ENCODE measurements at places on chromosomes 16 and 17.

DNA sequence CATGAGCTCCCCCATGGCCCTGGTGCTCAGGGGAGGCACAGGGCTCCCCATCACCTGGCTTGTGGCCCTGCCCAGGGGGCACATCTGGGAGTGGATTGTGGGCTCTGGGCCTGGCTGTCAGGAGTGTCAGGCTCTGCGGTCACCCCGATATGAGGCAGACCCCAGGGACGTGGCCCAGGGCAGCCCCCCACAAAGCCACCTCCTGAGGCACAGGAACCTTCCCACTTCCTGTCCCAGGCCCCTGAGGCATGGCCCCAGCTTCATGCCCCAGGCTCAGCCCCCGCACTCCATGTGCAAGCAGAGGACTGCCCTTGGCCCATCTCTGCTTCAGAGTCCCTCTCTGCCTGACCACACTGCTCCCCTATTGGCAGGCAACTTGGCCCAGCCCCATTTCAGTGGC is 160.3 kb downstream of the PCTP start:
- DNase-seq, result no peak

GRCh38 chr16:4574919-4575705 is 19.0 kb downstream of the C16orf96 start:
- no peak for DNase-seq

DNA sequence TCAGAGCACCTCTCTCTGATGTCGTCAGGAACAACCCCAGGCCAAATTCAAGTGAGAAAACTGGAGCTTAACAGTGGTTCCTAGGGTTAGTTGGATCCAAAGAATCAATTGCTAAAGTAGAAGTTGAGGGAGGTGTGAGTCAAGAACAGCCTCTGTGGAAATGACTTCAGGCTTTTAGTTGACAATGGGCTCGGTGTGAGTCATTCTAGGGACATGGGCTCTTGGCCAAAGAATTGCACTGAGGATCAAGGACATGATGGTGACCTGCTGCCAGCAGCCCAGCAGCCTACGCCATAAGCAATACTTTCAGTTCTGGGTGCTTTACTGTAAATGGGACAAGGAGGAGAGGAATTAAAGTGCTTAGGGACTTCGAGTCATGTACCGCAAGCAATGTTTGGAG is 32.1 kb upstream of the SMURF2 start:
- no peak for DNase-seq

DNA sequence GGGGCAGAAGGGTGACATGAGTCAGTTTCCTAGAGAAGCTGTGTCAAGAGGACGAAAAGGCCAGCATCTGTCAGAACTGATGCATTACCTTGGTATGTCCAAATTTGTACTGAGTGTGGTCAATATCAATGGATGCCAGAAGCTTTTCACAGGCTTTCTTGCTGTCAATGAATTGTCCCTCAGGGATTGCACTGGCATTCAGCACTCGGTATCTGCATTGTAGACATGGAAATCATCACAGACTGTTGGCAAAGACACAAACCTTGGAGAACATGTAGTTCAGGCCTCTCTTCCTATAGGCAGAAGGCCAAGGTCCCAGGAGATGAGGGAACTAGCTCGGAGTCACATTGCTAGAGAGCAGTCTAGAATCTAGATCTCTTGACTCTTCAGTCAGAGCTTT is 16.6 kb downstream of the MYH3 start:
- no peak for DNase-seq

DNA sequence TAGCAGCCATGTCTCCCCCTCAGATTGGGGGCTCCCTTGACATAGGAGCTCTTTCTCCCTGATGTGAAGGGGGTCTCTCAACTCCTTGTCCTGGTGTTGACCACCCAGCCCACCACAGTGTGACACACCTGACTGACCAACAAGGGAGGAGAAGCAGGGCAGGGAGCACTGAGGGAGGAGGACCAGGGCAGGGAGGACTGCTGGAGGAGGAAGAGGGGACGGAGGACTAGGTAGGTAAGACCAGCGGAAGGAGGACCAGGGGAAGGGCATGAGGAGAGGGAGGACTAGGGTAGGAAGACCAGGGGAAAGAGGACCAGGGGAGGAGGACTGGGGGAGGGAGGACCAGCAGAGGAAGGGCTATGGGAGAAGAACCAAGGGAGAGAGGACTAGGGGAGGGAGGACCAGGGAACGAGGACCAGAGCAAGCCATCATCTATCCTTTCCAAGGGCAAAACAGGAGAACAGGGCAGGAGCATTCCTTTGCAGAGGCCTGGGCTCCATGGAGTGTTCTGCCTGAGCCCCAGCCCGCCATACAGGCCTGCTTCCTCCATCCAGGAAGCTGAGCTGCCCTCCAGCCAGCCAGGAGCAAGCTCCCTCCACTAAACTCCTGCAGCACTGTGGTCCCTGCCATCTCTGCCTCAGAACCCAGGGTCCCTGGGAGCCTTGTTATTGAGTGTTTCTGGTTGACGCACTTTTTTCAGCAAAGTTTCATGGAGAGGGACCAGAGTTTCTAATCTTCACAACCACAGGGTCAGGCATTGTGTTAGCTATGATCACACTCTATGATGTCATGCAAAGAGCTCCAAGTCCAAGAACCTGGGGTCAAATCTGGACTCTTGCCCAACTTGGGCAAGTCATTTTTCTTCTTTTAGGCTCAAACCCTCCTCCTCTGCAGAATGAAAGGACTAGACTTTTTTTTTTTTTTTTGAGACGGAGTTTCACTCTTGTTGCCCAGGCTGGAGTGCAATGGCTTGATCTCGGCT is 15.4 kb upstream of the KRT17 start:
- no peak for DNase-seq

DNA sequence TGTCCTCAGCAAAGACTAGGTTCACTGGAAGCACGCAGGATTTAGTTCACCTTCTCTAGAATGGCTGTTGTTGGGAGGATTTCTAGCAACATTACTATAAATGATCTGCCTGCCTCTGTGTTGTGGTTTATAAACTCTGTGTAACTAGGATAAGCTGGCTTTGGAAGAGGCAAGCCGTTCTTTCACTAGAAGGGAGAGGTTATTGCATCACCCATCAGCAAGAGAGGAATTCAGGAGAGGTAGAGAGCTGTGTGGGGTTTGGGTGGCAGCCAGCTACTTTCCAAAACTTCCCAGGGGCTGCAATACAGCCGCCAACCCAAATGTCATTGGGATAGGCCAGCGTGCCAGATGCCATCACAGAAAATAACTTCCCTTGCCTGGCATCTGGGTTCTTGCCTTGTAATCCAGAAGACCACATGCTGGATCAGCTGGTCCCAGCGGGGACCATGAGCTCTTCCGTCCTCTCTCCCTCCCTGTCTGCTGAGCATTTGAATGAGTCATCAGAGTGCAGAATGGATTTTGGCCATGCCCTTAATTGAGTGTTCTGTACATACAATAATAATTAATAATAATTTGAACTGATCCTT is 95.7 kb upstream of the RBFOX1 start:
- DNase-seq, result no peak

DNA sequence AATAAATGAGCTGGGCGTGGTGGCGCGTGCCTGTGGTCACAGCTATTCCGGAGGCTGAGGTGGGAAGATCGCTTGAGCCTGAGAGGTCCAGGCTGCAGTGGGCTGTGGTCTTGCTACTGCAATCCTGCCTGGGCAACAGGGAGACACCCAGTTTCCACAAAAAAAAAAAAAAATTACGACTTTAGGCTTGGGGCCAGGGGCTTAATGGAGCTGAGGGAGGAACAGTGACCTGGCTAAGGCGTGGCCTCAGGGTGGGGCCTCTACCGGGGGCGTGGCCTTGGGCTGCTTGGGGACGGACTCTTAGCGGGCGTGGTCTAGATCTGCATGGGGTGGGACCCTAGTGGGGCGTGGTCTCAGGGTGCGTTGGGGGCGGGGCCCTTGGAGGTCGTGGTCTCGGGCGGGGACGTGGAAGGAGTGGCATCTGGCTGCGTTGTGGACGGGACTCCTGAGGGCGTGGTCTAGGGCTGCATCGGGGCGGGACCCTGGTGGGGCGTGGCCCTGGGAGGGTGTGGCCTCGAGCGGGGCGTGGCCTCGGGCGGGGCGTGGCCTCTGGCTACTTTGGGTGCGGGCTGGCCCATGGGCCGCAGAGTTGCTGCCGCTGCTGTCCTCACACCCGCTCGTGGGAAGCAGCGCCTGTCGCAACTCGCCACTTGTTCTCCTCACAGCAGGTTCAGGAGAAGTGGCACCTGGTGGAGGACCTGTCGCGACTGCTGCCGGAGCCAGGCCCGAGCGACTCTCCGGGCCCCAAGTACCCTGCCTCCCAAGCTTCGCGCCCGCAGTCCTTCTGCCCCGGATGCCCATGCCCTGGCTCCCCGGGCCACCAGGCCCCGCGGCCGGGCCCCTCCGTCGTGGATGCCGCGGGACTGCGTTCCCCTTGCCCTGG is 5.8 kb upstream of the C17orf99 start:
- peak; percentile 83 for DNase-seq

DNA sequence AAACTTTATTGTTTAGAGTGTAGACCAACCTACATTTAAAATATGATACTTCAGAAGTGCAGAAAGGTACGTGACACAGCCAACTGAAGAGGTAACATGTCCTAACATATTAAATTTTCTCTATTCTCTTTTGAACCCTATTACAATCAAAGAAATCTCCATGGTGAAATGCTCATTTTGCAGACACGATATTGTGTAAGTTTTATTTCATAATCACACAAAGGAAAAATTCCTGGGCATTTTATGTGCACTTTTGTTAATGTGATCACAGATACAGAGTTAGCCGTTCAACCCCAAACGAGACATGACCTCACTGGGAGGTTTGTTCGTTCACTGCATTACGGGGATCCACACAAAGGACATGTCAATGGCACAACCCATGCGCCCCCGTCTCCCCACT is 21.8 kb downstream of the KCNJ16 start:
- DNase-seq, result no peak

GRCh38 chr17:58279016-58279711 is 1.6 kb downstream of the MPO start:
- no peak for DNase-seq

GRCh38 chr16:56520251-56520577 is 390 bp upstream of the BBS2 start:
- DNase-seq, result no peak

- DNase-seq, result no peak
Measured at GRCh38 chr17:40827746-40828453, 5.5 kb upstream of the KRT10 start.

GRCh38 chr16:50505714-50506542 is 42.3 kb upstream of the NKD1 start:
- DNase-seq, result no peak

DNA sequence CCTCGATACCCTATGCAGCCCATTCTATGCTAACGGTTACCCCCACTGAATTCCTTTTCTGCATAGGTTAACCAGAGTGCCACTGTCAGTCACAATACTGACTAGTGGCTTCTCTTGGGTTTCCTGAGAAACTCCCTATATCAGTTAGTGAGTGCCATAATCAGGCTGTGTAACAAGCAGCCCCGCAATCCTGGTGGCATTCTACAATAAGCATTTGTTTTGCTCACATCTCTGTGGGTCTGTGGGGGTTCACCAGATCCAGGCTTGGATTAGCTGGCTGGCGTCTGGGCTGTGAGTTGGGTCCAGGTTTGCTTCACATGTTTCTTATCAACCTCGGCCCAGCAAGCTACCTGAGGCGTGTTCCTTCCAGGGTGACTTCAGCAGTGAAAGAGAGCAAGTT is 42.4 kb downstream of the TMEM235 start:
- no peak for DNase-seq

- no peak for DNase-seq
Measured at GRCh38 chr17:7789131-7789530, 44.9 kb upstream of the KDM6B start.

GRCh38 chr17:43689814-43690213 is 28.1 kb upstream of the MEOX1 start:
- no peak for DNase-seq

DNA sequence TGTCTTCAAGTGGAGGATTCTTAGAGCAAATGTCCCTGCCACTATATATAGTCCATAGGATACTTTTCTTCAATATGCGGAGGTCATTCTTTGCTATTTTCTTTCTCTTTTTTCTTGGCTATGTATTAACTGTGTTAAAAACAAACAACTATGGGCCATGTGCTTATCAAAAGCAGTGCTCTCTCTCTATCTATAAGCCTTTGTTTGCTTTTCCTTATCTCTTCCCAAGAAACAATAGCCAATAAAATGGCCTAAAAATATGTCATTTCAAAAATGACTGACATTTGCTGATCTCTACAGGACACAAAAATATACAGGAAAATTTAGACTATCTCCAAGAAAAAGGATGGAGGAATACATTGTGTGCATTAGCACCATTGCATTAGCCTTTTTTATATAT is 212.1 kb downstream of the MAF start:
- no peak for DNase-seq

DNA sequence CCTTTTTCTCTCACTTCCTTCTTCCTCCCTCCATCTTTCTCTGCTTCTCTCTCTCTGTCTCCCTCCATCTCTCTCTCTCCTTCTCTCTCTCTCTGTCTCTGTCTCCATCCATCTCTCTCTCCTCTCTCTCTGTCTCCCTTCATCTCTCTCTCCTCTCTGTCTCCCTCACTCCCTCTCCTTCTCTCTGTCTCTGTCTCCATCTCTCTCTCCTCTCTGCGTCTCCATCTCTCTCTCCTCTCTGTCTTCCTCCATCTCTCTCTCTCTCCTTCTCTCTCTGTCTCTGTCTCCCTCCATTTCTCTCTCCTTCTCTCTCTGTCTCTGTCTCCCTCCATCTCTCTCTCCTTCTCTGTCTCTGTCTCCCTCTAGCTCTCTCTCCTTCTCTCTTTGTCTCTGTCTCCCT is 194.1 kb downstream of the GSG1L start:
- DNase-seq, result no peak

- no peak for DNase-seq
Measured at GRCh38 chr17:19376811-19377210, 1.5 kb upstream of the MAPK7 start.

- no peak for DNase-seq
Measured at GRCh38 chr17:18262111-18262510, 1.6 kb downstream of the MIEF2 start.

DNA sequence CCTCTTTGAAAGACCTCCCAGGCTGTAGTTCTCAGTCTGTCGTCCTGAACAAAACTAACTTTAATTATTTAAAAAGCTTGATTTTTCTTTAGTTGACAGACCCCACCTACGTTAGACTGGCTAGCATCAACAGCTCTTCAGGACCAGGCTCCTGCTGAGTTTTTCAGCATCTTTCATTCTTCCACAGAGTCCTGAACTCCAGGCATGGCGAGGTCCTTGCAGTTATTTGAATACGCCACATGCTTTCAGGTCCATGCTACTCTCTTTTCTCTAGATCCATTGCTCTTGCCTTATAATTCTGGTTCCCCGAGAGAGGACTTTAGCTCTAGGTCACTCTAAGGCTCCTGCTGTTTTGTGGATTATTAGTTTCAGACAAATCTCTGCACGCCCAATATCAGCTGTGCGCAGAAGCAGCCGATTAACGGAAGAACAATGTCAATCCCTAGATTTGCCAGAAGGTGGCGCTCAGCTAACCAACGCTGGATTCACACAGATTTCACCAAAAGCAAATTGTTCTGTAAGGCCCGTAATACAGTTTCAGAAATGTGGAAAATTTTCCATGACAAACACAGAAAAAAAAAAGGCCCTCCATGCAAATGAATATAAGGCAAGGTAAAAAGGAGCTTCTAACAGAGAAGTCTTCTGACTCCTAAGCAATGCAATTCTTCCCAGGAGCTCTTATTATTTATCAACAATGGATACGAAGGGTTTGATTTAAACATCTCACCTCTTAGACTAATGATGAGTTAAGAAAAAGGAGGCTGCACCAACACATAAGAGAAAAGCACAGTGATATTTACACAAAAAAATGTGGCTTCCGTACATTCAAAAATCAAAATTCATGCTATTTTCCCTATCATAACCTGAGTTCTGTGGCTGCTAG is 33.5 kb upstream of the BCO1 start:
- DNase-seq, result peak; percentile 22
